ENCODE measurements at places on chromosomes 12 and 14.

- no peak for DNase-seq
Measured at GRCh38 chr14:105151838-105152793, 16.5 kb downstream of the JAG2 start.

DNA sequence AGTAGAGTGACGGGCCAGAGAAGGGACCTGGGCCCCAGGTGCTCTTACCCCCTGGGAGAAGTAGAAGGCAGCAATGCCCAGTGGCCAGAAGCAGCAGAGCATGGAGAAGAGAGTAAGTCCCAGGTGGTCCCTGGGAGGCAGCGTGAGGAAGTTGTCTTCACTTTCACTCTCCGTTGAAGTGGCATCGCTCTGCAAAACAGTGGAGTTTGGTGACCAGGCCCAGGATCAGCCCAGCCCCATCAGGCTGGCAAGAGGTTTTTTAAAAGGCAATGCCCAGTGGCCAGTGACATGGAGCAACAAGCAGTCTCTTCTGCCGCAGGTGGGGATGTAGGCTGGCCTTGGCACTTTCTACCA, 18.2 kb downstream of the SYNDIG1L start:
- DNase-seq, result no peak

DNA sequence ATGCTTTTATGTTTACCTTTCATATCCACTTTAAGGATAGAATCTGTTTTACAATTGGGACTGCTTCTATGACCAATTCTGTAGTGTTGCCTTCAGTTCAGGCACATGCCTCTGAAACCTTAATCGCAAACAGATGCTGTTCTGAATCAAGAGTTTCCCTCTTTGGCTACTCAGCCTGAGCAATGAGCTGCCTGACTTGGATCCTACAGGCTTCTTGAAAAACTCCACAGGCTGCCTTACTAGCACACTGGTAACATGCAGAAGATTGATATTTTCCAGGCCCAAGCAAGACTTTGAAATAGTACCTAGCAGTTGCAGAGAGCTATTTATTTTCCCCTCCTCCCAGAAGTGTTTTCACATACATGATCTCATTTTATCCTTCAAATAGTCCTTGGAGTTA, 34.8 kb upstream of the PMCH start:
- DNase-seq, result no peak

GRCh38 chr12:77228376-77228775, 163.0 kb upstream of the E2F7 start:
- no peak for DNase-seq

DNA sequence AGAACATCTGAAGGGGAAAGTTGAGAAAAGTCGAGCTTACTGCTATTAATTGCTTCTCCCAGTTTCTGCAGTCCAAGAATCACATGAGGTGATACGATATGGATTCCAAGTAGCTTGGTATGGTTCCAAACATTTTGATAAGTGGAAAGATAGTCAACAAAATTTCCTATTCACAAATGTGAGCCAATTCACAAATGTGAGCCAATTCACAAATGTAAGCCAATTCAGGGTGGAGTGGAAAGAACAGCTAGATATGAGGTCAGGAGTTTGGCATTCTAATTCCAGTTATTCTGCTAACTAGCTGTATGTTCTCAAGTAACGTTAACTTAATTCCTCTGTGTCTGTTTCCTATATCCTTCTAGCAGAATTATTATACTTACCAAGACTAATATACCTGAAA, 37.6 kb upstream of the DHRS4 start:
- DNase-seq, result no peak

- DNase-seq, result no peak
Measured at GRCh38 chr14:101022121-101022520, 118.6 kb upstream of the RTL1 start.

- no peak for DNase-seq
Measured at GRCh38 chr12:24668563-24668962, 280.3 kb downstream of the BCAT1 start.

DNA sequence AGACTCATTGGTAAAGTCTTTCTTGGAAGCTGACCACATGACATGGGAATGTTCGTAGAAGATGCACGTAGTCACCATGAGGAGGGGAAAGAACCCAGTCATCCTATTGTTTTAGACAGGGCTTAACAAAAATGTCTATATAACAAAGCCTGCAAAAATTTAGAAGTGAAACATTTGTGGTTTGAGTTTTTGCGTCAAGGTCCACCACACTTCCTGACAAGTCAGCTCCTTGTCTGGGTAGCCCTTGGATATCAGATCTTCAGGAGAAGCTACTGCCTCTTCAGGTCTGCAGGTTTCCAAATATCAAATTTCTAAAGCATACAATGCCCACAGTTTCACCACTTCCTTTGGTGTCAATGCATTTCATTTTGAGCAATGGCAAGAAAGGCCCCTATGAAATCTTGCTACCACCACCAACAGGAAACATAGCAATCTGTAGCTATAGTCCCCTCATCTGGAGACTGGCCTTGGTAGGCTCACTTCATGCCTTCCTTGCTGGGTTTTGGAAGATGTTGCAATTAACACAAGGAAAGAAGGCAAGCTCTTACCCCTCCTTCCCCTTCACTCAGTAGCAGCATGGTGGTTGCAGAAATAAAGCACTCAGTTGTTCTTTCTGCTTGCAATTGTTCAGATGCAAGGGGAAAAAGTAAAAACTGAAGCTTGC, 235.2 kb downstream of the PCNX1 start:
- no peak for DNase-seq

GRCh38 chr14:50822501-50823042, 8.4 kb downstream of the NIN start:
- DNase-seq, result no peak

DNA sequence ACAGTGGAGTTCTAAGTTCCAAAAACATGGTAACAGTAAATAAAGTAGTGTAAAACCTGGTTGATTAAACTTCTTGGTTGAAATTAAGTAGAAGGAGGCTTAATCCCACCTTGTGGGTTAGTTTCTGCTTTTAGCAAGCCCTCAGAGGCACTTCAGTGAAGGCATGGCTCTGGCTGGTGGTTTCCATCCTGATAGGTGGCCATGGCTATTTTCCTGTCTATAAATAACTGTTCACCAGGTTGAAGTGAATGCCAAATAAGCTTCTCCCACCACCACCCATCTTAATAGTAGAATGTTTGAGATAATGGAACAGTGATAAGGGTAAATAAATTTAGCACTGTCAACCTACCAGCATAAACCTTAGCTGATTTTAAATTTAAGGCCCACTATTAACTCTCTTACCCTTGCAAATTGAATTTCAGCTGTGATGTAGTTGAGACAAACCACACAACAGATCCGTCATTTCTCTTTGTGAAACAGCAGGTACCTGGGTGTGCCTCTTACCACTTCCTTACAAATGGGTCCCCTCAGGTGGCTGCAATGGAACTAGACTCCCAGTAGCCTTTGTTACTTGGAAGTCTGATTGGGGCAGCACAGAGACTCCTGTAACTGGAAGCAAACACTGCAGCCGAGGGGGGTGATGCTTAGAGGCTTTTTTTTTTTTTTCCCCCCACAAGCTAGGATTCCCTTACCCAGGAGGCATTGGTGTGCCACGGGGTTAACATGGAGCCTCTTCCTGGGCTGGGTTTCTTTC, 41.4 kb downstream of the DAAM1 start:
- DNase-seq, result no peak

GRCh38 chr12:19196959-19197630, 67.6 kb downstream of the PLEKHA5 start:
- no peak for DNase-seq

DNA sequence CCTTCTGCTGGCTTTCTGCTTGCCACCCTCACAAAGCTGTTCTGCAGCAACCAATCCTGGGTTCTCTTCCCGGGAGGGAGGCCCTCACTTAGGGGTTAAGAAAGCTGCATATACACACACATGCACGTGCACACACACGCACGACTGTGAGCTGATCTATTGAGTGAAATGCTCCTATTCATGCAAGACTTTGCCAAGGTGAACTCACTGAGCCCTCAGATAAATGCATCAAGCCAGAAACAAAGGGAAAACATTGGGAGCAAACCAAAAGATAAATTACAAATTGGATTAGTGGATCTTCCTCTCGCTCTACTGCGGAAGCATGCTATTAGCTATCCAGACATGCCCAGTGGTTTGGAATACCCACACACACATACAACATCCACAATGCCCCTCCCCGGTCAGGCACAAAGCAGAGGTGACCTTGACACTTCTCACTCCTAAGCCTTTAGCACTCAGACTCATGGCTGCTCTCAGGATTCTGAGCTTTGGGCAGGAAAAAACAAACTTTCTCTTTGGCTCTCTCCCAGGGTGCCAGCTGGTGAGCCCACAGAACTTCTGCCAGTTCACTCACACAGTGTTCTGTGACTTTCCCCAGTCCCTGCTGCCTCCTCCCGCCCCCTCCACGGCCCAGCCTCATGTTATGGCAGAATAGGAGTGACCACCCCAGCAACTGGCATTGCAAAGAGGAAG, 320.0 kb downstream of the DPF3 start:
- DNase-seq, result no peak

- no peak for DNase-seq
Measured at GRCh38 chr12:604956-605355, 58.3 kb downstream of the NINJ2 start.

DNA sequence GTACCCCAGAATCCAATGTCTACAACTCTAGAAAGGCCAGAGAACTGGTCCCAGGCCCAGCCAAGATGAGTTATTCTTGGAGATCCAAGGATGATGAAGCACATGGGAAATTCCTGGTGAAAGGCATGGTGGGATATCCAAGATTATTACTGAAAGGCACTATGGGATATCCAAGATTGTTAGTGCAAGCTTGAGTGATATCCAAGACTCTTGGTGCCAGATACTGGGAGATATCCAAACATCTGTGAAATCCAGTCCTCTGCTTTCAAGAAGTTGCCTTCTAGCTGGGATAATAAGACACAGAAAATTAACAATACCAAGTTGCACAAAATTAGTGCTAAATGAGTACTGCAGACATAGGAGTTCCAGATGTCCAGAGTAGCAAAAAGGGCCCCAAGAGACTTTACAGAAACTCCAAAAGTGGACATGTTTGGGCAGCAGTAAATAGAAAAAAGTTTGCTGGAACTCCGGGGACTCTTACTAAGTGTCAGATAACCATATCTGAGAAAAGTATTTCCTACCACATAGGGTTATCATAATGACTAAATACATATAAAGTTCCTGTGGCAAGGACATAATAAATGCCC, 34.6 kb downstream of the PHLDA1 start:
- no peak for DNase-seq

DNA sequence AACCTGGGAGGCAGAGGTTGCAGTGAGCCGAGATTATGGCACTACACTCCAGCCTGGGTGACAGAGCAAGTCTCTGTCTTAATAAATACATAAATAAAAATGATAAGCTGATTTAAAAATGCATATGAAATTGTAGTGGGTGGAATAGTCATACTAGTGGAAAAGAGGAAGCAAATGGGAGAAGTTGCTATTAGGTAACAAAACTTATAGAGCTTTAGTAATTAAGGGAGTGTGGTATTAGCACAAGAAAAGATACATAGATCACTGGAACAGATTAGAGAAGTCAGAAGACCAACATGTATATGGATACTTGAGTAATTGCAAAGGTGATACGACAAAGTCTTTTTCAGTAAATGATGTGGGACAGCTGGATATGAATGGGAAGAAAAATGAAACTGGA, 26.5 kb downstream of the TECPR2 start:
- no peak for DNase-seq

- no peak for DNase-seq
Measured at GRCh38 chr12:123934016-123934620, 38.5 kb downstream of the CCDC92 start.

Measured in activated CD4-positive, alpha-beta T cell treated with anti-CD3 and anti-CD28 coated beads for 4 hours (primary cell).